ENCODE measurements at places on chromosomes 3 and 15. TPM values are rescaled to one million over a fixed set of nuclear protein-coding genes. Genes with fewer than 3 reads are reported as not detected.

DNA sequence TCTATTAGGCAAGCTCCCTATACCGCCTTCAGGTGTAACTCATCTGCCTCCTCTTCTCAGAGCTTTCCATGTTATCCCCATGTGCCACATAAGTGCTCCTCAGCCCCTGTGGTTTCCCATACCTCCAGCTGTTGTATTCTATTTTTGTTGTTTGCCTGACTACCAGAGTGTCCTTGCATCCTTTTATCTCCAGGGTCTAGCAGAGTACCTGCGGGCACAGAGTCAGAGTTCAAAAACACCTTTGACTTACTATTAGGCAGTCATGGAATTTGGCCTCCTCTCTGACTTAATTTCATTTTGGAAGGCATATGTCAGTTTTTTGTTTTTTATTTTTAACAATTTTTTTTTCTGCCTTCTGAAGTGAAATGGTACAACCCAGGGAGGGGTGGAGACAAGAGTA lies 7.1 kb downstream of the GPR87 start:
- DNase-seq = no peak

GRCh38 chr15:74580538-74581350 lies 34.9 kb upstream of the CLK3 start:
- DNase-seq = no peak

DNA sequence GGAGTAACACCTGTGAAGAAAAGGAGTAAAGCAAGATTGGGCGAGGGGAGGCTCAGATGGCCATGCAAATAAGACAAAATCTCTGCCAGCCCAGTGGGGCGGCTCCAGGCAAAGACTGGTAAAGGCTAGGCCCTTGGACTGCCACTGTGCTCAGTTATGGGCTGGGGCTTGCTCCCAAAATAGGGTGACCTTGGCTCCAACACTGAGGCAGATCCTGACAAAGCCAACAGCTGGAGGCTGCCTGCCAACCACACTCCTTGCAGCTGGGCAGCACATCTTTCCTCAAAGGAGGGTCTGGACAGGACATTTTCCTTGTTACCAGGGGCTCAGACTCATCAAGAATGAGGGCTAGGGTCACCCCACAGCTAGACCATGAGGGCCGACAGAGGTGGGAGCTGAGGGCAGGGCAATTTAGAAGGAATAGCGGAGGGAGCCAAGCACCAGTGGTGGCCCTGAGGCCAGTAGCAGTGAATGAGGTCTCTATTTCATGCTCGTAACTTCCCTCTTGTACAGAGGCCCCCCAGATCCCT lies 86.1 kb downstream of the CHRD start:
- DNase-seq = no peak

GRCh38 chr3:30779686-30780287 lies 114.7 kb downstream of the GADL1 start:
- no peak for DNase-seq

- no peak for DNase-seq
These were observed 11.4 kb downstream of the MYO5C start for GRCh38 chr15:52284164-52284563.

DNA sequence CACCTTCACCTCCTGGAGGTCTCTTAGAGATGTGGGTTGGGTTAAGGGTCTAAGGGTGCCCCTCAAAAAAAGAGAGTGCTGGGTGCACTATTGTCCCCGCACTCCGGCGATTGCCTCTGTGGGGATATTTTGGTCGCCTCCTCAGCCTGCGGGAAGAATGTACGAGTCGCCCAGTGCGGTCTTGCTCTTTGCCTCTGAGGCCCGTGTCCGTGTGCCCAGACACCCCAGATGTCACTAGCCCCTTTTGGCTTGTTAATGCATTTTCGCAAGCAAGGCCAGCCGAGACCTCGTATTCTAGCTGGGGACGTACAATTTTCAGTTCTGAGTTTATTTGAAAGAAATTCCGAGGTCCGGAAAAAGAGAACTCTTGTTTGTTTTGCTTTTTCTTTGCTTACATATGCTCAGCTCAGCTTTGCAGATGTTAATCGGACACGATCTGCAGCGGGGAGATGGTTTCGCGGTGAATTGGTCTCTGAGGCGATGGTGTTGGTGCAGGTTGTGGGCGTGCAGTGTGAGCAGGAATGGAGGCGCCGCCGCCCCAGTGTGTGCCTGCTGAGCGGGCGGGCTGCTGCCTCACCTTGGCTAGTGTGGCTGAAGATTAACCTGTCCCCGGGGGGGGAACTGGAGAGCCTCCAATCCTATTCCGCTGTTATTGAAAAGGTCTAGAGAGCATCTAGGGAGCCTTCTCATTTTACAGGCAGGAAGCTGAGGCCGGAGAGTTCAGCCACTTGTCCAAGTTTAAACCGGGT lies 1.4 kb downstream of the ST6GAL1 start:
- peak; percentile 80 for DNase-seq

DNA sequence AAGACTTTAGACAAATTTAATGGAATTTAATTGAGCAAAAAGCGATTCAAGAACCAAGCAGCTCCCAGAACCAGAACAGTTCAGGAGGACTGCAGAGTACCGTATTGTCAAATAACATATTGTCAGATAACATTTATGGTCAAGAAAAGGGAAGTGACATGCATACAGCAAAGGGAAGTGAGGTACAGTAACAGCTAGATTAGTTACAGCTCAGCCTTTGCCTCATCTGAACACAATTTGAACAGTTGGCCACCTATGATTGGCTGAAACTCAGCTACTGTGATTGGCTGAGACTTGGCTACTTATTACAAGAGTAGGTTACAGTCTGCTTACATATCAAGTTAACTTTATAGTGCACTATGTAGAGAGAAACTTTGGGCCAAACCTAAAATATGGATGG lies 21.9 kb downstream of the ZFAND6 start:
- no peak for DNase-seq

DNA sequence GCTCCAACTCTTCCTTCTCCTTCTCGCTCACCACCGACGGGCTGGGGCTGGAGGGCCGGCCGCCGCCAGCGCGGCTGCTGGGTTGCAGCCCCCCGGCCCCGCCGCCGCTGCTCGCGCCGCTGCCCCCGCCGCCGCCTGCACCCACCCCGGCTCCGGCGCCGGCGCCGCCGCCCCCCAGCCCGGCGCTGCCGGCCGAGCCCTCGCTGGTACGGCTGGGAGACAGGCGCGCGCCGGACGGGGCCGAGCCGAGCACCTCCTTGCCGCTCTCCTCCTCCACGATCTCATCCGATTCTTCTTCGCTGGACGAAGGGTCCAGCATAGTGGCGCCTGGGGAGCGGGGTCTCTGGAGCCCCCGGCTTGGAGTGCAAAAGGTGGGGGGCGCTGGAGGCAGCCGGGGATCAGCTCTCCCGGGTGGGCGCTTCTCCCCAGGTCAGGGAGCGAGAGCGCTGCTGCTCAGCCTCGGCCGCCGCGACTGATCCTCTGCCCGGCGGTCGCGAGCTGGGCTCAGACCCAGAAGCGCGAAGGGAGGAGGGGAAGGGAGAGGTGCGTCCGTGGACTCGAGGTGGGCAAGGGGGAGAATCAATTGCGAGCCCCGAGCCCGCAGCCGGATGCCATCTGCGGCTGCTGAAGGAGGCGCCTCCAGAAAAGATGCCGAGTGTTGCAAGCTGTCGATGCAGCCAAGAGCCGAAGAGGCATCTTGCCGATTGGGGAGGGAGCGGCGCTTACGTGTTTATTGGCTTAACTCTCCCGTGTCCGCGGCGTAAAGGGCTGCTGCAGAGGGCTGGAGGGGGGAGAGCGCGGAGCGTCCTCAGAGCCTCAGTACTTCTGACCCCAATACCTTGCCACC lies at the start of gene CADPS:
CADPS (minus strand) TSS at position 706 of the 847 bp plus-strand sequence; CDS start at position 319, 387 bp downstream.
- no peak for DNase-seq

DNA sequence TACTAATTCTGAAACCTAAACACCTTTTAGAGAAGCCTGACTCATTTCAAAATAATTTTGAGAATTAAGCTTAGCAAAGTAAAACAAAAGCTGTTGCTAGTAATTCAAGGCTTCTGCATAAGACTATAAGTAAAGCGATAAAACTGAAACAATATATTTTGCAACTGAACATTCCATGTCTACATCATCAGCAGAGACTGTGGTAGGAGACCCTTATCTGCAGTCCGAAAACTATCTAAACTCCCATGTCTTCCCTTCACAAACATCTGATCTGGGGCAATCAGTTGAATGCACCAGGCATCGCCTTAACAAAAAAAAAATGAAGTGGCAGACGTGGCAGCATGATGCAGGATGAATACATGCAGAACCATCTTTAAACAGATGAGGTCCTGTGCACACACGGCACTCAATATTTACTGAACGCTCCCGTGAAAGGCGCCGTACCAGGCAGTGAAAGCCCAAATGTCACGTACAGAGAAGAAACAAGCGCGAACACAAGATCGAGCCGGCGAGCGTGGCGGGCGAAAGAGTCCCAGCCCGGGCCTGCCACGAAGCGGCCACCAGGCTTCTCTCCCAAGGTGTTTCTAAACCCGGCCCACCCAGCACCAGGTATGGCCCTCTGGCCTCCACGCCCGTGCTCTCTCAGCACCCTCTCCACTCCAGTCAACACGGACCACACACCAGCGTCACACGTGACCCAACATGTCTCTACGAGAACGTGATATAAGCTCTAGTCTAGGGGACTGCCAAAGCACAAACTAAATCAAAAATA lies 63.0 kb downstream of the CHSY1 start:
- DNase-seq = peak; percentile 78

DNA sequence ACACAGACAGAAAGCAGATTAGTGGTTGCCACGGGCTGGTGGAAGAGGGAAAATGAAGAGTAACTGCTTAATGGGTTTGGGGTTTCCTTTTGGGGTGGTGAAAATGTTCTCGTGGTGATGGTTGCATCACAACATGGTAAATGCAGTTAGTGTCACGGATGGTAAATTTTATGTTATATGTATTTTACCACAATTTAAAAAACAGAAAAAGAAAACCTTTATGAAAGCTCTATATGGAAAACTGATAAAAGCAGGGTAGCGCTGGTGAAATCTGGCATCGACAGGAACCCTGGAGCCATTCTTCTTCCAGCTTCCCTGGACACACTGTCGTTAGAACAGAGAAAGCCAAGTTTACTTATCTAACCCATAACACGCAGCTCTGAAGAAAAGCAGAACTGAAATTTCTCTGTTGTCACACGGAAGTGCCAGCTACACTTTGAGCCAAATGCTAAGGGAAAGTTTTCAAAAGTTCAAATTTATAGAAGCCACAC lies 287.7 kb upstream of the NR2F2 start:
- no peak for DNase-seq

DNA sequence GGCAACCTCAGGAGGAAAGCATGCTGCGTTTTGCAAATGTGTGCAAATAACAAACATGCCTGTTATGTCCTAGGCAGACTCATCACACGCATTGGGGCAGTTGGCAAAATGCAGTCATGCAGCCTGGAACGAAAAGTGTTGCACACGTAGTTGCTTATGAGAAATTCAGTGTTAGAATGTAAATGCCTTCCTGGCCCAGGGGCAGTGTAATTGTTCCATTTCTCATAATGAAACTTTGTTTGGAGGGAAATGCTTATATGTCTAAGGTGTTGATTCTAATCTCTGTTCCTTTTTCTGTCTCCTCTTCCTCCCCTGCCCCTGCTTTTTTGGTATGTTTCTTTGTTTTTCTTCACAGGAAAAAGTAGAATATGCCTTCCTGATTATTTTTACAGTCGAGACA lies 156.0 kb downstream of the CACNA1D start:
- DNase-seq = no peak

- no peak for DNase-seq
These were observed 61.1 kb downstream of the ST3GAL6 start for GRCh38 chr3:98824256-98824655.

DNA sequence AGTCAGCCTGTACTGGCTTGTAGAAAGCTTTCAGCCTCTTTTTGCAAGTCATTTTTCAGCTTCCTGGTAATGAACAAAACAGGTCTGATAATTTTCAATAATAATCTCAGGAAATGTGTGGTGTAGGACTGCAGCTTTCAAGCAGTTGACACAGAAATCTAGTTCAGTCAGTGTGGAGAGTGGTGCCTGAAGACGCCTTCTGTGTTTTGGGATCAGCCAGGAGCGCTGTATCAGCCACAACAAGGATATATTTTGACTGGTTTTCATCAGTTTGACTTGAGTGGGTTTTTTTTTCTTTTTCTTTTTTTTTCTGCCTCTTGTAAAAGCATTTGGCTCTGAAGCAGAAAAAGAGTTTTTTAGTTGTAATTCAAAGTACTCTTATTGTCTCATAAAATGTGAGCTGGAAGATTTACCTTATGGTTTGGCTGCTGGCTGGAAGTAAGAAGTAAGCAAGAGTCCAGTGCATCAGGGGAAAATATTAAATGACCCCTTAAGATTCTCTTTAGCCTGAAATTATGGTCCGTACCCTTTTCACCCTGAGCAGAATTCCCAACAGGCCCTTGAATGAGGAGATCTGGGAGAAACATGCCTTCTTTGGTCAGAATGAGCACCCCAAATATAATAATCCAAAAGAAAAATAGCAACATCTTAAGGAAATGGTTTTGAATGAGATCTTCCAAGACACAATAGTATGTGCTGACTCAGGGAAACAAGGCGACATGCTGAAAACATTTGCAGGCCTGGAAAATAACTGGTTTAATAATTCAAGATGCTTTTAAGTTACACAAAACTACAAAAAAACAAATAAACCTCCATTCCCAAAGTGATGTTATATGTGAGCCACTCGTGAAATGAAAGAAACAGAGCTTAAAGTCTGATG lies 332.7 kb upstream of the ADAMTS9 start:
- DNase-seq = no peak

GRCh38 chr15:50164458-50164857 lies 17.5 kb upstream of the SLC27A2 start:
- DNase-seq = no peak

DNA sequence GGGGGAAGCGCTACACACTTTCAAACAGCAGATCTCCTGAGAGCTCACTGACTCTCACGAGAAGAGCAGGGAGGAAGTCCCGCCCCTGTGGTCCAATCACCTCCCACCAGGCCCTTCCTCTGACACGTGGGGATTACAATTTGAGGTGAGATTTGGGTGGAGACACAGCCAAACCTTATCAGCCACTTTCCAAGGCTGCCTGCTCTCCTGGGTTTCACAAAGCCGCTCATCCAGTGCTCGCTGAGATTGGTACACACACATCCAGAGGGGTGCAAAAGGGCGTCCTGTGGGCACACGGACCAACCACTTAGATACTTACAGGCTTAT lies 23.1 kb downstream of the XXYLT1 start:
- no peak for DNase-seq

ARGFX gene
- polyA plus RNA-seq = not detected

TTLL3 gene
- polyA plus RNA-seq = 27.5 TPM

PLCH1 gene
- polyA plus RNA-seq = 1.6 TPM

SLC51B gene
- 40.9 TPM for polyA plus RNA-seq

UPK1B gene
- polyA plus RNA-seq = 3.9 TPM

C2CD4A gene
- 0.17 TPM for polyA plus RNA-seq

TNIK gene
- polyA plus RNA-seq = 3.6 TPM

THBS1 gene
- polyA plus RNA-seq = 26.4 TPM

EBLN2 gene
- 0.24 TPM for polyA plus RNA-seq

IGSF11 gene
- polyA plus RNA-seq = 6.7 TPM
